Activated CD4-positive, alpha-beta T cell treated with anti-CD3 and anti-CD28 coated beads, Interleukin-2, amount 50 U/mL, for 24 hours (primary cell): ENCODE measurements at places on chromosomes 1 and 21.
A peak's percentile ranks its signal among the peaks of the same experiment; 100 is the strongest.

DNA sequence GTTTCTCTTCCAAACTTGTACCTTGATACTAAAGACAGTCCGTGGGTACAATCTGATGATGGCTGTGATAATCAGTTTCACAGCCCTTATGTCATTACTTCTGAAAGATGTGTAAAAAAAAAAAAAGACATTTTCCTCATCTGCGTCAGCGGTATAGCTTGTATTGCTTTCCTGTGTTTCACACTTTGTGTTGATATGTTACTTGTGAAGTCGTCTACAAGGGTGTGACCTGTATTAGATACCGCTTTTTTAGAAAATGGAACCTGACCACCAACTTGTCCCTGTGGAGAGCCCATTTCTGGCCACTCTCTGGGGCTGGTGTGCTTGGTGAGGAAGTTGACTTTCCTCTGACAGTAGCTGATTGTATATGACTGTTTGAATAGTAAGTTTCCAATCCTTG lies 50.5 kb downstream of the PEX14 start:
- DNase-seq = no peak

- DNase-seq = no peak
These were observed 104.3 kb downstream of the EDEM3 start for GRCh38 chr1:184650177-184650866.

DNA sequence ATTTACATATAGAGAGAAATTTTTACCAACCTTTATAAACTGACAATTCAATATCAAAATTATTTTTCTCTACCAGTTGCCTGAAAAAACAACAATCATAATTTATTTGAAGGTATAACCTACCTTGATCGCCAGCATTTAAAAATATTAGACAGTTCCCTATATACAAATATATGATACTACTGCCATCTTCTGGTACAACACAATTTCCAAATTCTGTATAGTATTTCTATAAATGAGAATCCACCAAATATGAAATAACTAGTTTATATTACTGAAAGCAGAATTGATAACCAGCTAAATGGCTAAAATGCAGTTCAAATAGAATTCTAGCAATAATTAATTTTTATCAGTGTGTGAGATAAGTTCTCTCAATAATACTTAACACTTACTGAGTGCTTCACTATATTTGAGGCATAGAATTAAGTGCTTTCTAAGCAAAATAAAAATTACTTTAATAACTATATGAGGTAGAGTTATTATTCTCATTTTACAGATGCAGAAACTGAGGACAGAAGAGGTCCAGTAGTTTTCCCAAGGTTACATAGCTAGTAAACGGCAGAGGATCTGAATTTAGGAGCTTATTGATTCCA lies 75.6 kb downstream of the PIGK start:
- no peak for DNase-seq

DNA sequence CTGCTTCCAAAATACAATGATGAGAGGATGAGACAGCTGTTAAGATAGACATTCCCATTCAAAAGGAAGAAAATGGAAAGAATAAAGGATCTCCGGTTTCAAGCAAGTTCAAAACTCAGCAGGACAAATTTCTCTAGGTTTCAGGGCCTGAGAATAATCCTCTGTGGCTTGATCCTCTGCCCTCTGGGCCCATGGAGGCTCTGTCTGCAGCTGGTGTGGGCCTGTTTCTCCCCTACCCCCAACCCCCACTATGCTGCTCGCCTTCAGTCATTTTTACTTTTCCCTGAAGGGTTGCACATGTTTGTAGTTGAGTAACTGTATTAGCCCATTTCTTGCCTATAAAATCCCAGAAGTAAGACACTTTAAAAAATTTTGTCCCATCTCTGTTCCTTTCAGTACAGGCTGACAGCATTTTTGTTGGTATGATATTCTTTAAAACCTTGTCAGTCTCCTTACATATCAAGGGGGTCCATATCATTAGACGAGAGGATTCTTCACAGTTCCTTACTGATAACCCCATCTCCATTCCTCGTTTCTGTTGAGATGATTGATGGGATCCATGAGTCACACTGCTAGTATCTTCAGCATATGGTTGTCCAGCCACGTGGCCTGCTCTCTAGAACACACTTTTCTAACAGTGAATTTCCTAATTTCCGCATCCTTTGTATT lies 10.5 kb downstream of the ZMYM4 start:
- no peak for DNase-seq

GRCh38 chr21:17387030-17387617 lies 125.7 kb upstream of the CXADR start:
- peak; percentile 37 for DNase-seq

GRCh38 chr1:207883104-207883651 lies 27.7 kb downstream of the CD34 start:
- no peak for DNase-seq

DNA sequence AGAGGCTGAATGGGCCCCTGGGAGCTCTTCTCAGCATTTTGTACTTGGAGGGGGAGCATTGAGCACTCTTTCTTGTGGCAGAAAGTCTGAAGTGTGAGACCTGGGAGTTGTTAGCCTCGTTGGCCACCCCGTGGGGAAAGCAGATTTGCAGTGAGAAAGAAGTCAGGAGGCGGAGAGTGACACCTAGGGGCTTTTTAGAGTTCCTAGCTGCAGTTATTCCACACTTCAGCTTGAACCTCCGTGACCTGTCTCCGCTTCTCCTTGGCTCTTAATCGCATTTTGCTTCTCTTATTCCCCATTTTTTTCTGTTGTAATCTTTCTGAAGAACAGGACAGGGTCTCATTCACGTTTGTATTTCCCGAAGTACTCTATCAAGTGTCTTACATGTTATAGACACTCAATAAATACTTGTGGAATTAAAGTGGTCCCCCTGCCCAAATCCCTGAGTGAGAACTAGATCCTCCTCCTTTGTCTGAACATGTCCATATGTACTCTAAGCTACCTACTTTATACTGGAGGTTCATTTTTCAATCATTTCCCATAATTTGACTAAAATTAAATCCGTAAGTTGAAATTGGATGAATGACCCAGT lies 14.5 kb upstream of the C1orf141 start:
- no peak for DNase-seq

DNA sequence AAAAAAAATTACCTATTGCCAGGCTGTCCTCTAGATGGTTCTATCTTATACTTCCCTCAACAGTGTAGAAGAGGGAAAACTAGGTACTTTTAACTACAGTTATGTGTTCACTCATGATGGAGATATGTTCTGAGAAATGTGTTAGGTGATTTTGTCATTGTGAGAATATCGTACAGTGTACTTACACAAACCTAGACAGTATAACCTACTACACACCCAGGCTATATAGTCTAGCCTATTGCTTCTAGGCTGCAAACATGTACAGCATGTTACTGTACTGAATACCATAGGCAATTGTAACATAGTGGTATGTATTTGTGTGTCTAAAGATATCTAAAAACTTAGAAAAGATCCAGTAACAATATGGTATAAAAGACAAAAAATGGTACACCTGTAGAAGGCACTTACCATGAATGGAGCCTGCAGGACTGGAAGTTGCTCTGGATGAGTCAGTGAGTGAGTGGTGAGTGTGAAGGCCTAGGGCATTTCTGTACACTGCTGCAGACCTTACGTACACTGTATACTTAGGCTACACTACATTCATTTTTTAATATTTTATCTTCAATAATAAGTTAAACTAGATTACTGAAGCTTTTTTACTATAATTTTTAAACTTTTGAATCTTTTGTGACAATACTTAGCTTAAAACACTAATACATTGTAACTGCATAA lies 13.2 kb downstream of the MGST3 start:
- no peak for DNase-seq

DNA sequence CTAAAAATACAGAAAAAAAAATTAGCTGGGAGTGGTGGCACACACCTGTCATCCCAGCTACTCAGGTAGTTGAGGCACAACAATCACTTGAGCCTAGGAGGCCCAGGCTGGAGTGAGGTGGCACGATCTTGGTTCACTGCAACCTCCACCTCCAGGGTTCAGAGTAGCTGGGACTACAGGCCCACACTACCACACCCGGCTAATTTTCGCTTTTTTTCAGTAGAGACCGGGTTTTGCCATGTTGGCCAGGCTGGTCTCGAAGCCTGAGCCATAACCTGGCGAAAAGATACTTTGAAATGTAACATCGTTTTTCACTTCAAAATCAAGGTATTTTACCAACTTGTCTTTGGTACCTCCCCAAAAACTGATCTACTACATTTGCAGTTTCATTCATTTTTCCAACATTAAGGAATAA lies 6.1 kb downstream of the GAS5 start:
- no peak for DNase-seq

GRCh38 chr1:88784551-88784950 lies 100.5 kb downstream of the PKN2 start:
- no peak for DNase-seq

GRCh38 chr1:186753241-186753640 lies 73.0 kb upstream of the PTGS2 start:
- no peak for DNase-seq

- DNase-seq = no peak
These were observed 196.5 kb downstream of the IER5 start for GRCh38 chr1:181284978-181285377.
